ENCODE measurements at places on chromosomes 1 and 21.

- no peak for DNase-seq
These were observed 23.9 kb upstream of the ZZZ3 start for GRCh38 chr1:77706321-77706720.

DNA sequence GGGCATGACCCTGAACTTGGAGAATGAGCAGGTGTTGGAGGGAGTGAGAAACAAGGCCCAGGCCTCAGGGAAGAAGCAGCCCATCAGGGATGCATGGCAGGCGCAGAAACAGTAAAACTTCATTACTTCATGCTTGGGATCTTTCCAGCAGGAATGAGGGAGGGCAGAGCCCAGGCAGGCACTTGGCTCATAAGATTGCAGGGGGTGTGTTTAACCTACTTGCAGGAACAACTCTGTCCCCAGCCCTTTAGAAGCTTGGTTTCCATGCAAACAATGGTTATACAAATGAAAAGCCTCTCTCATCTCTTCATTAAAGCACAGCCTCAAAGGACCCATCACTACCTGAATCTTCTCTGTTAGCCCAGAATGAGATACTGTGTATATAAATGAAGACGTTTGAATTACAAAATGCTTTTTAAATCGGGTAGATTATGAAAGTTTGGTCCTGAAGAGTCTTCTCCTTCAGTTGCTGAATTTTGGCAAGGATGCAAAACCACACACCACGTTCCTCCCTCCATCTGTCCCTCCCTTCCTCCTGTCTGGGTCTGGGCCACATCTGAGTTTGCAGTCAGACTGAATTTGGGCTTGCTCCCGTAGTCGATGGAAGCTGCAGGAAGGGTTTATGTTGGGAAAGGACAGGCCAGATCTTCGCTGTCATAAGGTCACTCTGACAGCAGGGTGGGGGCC is 154.4 kb upstream of the KLHDC7A start:
- no peak for DNase-seq

GRCh38 chr1:116262207-116262994 is 110.6 kb upstream of the ATP1A1 start:
- DNase-seq, result no peak

GRCh38 chr1:205016075-205016474 is 26.9 kb upstream of the CNTN2 start:
- DNase-seq, result no peak

DNA sequence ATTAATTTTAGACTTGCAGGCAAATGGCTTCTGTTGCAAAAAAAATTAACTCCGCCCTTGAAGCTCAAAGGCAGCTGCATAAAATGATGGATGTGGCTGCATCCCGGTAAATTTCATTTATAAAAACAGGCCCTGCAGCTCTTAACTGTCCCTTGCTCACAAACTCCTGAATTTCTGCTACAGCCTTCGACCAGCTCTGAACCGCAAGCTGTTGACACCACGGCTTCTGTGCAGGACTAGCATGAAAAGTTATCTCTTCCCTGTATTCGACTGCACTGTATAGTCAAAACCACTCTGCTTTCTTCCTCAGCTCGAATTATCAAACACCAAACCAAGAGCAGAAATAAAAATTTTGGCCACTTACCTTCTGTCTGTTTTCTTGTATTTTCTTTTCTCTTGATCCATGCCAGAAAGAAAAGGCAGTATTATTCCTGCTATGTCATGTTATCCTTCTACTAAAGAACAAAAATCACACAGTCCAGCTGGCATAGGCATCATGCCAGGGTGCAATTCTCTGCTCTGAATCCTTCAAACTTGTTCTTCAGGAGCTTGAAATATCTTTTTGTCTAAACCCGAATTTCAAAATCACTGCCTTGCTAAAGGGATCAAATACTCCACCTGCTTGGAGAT is 195.5 kb upstream of the NCAM2 start:
- no peak for DNase-seq

- no peak for DNase-seq
These were observed 56.7 kb upstream of the PUM1 start for GRCh38 chr1:31122101-31122735.

DNA sequence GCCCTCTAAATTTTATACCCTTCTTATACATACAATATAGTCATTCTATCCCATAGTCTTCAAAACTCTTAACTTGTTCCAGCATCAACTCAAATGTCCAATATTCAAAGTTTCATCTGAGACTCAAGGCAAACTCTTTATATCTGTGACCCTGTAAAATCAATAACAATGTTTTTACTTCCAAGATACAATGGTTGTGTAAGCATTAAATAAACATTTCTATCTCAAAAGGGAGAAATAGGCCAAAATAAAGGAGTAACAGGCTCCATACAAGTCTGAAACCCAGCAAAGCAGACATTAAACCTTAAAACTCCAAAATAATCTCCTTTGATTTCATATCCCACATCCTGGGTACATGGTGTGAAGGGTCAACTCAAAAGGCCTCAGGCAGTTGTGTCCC is 1299.1 kb downstream of the MRPL39 start:
- DNase-seq, result no peak

- no peak for DNase-seq
These were observed 760 bp upstream of the TINAGL1 start for GRCh38 chr1:31575369-31576140.

GRCh38 chr1:6534248-6534822 is 20.0 kb downstream of the NOL9 start:
- DNase-seq, result no peak

DNA sequence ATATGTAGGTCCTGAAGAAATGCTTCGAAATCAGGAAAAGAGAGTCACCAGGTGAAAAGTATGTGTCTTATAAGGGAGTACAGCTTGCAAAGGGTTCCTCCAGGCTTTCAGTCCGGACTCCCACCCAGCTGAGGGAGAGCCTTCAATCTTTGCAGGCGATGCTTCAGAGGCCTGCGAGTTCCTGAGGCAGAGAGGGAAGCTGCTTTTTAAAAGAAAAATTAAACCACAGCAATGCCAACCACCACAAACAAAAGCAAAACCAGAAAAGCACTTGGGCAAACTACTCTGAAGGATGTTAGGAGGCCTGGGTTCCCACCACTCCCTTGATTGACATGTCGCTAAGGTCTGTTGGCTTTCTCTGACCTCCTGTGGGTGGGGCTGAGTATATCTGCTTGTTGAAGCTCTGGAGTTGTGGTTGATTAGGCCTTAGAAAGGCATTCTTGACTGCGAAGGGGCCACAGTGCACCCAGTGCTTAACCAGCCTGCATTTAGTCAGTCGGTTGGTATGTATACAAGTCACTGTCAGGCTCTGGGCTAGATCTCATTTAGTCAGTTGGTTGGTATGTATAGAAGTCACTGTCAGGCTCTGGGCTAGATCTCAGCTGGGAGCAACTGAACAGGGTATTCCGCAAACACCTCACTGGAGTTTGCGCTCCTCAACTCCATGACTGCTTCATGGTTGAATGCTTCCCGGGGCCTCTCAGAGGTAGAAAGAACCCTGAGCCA is 1.2 kb downstream of the NIPAL3 start:
- DNase-seq, result no peak

DNA sequence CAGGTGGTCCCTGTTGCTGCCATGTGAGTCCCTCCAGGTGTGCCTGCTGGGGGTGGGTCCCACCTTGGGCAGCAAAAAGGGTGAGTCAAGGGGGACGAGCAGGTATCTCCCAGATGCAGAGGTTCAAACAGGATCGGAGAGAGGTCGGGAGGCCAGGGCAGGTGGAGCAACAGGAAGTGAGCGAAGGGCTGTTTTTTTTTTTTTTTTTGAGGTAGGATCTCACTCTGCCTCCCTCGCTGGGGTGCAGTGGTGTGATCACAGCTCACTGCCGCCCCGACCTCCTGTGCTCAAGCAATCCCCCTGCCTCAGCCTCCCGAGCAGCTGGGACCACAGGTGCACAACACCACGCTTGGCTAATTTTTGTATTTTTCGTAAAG is 39.4 kb downstream of the SLC2A7 start:
- DNase-seq, result no peak

- no peak for DNase-seq
These were observed 251.8 kb downstream of the CRB1 start for GRCh38 chr1:197519741-197520334.

DNA sequence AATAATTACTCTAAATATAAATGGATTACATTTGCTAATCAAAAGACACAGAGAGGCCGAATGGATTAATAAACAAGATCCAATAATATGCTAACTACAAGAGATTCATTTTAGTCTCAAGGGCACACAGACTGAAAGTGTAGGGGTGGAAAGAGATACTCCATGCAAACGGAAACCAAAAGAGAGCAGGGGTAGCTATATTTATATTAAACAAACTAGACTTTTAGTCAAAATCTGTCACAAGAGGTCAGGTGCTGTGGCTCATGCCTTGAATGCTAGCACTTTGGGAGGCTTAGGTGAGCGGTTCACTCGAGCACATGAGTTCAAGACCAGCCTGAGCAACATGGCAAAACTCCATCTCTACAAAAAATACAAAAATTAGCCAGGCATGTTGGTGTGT is 33.6 kb upstream of the DISP1 start:
- DNase-seq, result no peak

DNA sequence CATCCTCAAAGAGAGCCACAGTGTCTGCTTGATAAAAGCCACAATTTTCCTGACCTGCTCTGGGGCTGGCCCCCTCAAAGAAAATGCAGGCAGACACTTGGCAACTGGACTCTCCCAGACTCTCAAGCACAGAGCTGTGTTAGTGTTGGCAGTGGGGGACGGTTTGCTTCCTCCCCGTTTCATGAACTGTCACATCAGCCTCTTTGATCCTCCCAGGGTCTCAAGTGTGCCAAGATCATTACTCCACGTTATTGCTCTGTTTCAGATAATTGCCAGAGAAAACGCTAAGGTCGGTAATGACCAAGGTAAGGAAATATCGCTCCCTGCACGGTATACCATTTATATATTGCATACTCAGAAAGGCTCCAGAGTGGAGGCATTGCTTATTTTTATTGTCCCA is 138.8 kb downstream of the NTMT2 start:
- no peak for DNase-seq

DNA sequence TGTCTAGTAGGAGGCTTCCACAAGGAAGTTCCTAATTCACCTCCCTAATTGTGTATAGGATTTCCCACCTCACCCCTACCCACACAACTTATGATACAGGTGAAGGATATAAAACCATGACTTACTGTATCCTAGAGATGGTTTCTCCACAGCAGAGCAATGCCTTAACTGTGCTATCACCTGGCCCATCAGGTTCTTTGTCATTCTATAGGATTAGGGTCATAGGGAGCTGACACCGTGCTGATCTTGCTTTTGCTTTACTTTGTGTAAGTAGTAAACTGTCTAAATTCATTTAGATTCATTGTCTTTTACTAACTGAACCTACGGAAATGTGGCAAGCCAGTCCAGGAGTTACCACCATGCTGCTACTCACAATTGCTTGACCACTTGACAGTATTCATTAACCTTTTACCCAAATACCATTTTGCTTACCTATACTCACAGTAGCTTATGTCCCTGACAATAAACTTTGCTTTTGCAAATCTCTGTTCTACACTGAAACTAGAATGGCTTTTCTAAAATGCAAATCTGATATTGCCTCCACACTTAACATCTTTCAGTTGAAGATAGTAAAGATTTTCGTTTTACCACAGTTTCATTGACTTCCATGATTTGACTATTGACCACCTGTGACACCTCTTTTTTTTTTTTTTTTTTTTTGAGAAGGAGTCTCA is 147.6 kb downstream of the IFI44 start:
- no peak for DNase-seq

DNA sequence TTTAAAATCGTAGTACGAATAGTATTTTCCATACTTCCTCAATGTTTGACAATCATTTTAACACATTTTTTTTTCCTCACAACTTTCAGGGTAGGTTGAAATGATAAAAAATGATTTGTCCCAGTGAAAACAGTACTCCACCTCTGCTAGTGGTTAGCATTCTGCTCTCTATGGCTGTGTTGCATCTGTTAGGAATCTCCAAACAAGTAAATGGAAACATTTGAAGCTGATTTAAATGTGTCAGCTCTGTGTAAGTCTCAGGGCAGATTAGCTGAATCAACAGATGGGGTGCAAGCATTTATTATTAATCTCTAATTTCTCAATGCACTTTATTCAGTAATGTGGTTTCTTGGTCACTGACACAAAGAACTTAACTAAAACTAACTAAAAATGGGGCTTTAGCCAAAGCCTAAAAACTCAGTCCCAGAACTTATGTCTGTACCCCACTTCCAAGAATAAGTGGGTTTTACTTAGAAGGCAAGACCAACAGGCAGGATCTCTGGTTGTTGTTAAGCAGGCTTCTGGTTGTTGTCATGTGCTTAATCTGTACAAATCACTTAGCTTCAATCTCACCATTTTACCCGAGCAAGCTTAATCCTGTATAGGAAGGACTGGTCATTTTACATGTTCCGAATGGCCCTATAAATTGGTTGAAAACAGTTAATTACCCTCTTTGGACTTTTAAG is 67.8 kb downstream of the PRRX1 start:
- no peak for DNase-seq

GRCh38 chr1:203056516-203056915 is 29.3 kb downstream of the MYOG start:
- DNase-seq, result no peak

DNA sequence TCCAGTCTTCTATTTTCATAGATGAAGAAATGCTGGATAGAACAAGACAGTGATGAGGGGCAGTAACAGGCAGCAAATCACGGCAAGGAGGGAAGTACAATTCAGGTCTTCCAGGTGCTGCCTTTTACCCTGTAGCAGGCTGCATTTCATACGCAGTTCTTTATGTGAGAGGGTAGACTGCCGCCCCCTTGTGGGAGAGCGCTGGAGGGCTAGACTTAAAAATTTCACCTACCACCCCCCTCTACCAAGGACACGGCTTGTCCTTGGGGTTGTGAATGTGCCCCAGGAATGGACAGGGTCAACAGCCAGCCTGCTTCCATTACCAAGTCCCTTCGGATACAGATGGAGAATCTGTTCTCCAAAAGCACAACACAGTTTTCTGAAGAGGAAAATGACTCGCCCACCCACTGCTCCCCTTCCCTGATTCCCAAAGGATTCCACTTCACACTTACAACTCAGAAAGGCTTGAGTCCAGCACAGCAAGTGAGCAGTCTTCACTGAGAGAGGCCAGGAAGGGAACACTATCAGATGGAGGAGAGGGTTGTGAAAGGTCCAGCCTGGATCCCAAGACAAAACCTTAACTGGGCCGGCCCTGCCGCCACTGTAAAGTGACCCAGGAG is 7.4 kb downstream of the WDR77 start:
- DNase-seq, result no peak

GRCh38 chr21:35062016-35062415 is 12.9 kb upstream of the RUNX1 start:
- DNase-seq, result no peak

- no peak for DNase-seq
These were observed 175.1 kb downstream of the ADSS2 start for GRCh38 chr1:244276646-244277045.

GRCh38 chr1:43204394-43204793 is 32.3 kb downstream of the CFAP57 start:
- DNase-seq, result no peak

All from activated naive CD8-positive, alpha-beta T cell treated with anti-CD3 and anti-CD28 coated beads, Interleukin-2, amount 50 U/mL, for 16 hours (primary cell).